ENCODE measurements at places on chromosomes 1 and 21.
A peak's percentile ranks its signal among the peaks of the same experiment; 100 is the strongest.

DNA sequence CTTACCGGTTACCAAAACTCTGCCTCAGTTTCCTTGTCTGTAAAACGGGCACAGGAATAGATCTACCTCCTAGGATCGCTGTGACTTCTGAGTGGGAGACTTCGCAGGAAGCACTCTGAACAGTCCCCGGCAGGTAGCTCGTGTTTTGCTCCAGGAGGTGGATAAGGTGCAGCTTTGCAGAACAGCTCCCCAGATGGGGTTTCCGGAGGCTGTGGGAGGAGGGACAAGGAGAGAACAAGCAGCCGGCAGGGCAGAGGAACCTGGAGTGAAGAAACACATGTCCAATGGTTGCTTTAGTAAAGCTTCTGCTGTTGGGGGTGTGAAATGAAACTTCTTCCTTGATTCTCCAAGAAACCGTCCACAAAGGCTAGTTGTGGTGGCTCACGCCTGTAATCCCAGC, 95.5 kb upstream of the TARDBP start:
- no peak for DNase-seq

DNA sequence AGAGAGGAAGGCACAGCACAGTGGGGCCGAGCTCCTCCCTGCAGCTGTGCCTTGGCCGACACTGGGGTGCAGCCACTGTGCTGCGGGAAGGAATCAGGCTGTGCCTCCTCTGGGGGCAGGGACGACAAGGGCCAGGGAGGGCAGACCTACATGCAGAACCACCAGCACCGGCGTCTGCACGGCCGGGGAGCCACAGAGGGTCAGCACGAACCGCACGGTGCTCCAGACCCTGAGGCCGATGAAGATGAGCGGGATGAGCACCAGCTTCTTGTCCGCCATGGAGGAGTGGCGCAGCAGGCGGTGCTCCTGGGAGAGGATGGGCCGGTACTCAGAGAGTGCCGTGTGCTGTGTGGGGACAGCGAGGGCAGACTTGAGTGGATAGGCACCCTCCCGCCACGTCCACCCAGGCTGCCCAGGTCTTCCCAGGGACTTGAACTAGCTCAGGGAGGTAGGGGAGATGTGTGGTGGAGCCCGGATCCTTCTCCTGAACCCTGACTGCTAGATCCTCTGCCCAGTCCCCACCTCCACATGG, 23.5 kb downstream of the GPR157 start:
- DNase-seq, result no peak

DNA sequence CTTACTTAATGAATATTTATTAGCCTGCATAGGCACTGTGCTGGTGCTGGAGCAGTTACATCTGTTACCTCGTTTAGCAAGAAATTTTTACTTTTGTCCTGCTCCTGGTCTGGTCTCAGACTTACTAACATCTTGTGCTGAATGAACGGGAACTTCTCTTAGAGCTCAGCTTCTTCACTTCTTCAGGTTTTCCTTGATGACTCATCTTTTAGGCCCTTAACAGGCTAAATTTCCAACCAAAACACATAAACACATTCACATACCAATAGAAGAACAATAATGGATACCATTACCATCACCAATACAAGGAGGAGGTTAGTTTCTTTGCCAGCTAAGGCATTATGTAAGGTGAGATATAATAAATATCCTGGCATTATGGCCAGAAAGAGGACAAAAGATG, 68.9 kb downstream of the IFI44 start:
- DNase-seq, result peak; percentile 49

GRCh38 chr1:1605034-1605591, 5.2 kb upstream of the FNDC10 start:
- no peak for DNase-seq

DNA sequence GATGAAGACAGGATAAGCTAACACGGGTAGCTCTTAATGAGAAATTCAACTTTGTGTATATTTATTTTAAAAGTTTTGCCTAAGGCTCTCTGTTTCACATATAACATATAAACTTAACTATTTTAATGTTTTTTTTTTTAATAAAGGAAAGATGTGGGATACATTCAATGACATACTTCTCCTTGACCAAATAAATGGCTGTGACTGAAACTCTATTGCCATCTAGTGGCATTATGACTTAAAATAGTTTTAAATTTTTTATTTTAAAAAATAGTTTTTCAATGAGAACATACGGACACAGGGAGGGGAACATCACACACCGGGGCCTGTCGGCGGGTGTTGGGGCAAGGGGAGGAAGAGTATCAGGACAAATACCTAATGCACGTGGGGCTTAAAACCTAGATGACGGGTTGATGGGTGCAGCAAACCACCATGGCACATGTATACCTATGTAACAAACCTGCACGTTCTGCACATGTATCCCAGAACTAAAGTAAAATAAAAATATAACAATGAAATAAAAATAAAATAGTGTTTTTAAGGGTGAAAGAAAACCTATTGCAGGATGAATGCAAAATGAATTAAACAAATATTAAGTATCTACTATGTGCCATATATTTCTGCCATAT, 83.4 kb downstream of the LYST start:
- peak; percentile 50 for DNase-seq

DNA sequence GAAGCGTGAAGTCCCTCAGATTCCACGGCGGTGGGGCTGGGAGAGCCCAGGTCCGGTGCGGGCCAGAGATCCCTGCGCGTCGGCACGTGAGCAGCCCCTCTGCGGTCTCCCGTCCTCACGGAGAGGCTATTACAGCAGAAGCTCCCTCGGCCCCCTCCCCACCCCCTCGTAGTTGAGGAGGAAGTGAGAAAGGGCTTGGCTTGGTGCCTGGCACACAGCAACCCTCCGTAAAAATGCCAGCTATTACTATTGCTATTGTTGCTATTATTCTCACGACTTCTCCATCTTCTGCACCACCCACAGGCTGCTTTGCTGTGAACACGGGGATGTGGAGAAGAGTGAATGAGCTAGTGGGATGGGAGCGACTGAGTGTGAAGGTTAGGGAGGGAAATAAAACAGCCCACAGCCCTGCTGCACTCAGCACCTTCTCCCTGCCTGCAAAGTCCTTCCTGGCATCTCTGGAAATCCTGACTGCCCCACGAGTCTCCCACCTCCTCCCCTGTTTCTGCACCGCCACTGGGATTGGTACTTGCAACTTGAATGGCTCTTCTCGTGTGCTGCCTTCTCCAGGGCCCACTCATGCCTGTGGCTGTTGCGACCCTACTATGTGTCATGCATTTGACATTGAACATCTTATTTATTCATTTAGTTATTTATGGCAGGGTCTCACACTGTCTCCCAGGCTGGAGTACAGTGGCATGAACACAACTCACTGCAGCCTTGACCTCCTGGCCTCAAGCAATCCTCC, 26.6 kb downstream of the ZBTB18 start:
- peak; percentile 79 for DNase-seq

DNA sequence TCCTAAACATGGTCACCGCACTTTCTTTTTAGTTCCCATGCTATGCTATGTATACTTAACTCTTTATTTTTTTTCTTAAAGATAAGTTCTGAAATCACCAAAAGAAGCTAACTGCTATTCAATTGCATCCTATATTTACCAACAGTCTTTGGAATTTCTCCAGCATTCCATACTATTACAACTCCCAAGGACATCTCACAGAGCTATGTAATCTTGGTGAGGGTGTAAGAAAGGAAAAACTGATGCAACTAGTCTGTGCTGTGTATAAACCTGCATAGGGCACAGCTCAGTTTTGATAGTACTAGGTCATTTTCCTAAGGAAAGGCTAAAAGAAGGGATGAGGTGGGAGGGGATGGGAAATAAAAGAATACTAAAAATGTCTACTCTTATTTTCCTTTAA, 78.0 kb downstream of the PTPN14 start:
- DNase-seq, result no peak

GRCh38 chr1:40782371-40782956, 1.1 kb upstream of the KCNQ4 start:
- DNase-seq, result peak; percentile 41
